ENCODE measurements at places on chromosomes 6 and 20.

DNA sequence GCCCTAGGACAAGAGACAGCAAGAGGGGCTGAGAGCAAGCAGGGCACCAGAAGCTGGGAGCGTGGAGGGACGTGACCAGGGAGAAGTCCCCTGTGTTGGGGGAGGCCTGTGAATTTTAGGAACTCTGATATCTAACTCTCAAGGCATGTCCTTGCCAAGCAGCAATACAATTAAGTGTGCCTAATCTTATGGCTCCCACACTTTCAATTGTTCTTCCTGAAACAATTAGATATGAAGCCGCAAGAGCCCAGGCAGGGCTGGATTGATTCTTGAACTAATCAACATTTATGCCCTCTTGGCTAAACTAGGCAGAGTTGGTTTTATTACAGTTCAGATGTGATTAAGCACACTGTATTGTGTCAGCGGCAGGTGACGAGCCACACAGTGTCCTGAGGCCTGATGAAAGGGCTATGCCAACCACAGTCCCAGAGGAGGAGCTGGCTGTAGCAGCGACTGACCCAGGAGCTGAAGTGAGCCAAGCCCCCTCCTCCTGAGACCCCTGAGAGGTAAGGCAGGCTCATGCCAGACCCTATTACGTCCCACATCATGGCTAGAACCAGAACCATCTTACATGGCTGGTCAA lies 4.2 kb upstream of the MAVS start:
- DNase-seq, result no peak

- no peak for DNase-seq
These were observed 194.4 kb downstream of the TMEM200A start for GRCh38 chr6:130560231-130560630.

DNA sequence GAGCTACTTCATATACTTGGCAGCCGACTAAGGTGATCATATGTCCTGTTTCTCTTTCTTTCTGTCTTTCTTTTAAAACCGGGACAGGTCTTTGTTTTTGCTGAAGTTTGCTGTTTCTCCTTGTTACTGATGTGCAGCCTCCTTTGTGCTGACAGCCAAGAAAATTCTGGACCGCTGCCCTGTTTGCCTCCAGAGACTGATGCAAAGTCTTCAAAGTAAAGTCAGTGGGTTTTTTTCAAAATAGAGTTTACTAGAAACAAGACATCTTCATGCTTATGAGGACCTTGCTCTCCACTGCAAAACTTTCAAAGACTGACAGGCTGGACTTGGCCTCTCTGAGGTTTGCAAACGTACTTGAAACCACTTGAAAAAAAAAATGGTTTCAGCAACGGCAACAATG lies 510.5 kb upstream of the MAP3K7 start:
- no peak for DNase-seq

GRCh38 chr20:63789836-63790571 lies 41.1 kb downstream of the ZBTB46 start:
- no peak for DNase-seq

- no peak for DNase-seq
These were observed 91.5 kb downstream of the RIMS1 start for GRCh38 chr6:71977884-71978283.

Measured in stimulated activated CD4-positive, alpha-beta T cell treated with anti-CD3 and anti-CD28 coated beads, Interleukin-1b, Interleukin-23, amount 100 ng/mL, for 1 hour (primary cell).